ENCODE measurements at places on chromosomes 6 and 20. TPM values are rescaled to one million over a fixed set of nuclear protein-coding genes. Genes with fewer than 3 reads are reported as not detected.

- H3K27me3 ChIP-seq, result no peaks in the 10 kb centered on the region
- DNase-seq, result no peak
- H3K36me3 ChIP-seq, result no peaks in the 10 kb centered on the region
- H3K27ac ChIP-seq, result no peak overlapping the region
Observed at GRCh38 chr6:963456-963855, 270.5 kb upstream of the EXOC2 start.

DNA sequence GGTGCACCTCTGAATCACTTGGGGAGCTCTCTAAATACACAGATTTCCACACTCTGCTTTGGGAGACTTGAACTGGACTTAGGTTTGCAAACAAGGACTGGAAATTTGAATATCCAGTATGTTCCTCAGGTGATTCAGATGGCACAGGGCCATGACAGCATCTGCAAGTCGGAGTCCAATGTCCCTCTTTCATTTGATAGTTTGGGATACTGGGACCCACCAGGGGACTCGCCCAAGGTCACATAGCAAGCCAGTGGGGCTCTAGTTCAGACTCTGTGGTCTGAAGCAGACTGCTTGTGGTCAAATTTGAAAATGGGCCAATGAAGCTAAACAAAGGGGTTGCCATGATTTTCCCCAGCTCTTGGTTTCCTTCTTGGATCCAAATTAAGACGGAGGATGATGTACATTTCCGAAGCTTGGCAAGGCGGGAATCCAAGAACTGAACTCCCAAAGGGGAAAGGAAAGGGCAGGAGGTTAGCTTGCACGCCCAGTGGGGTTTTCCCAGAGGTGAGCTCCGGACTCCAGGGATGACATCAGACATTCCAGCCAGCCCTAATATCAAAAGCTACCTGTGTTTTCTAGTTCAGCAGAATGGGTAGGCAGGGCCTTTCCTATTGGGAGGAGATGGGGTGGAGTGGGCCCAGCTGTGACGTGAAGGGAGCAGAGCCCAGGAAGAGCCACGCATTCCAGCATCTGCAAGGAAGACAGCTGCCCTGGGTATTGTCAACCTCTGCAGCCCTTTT lies 3.4 kb upstream of the SYS1 start:
- peaks cover 64% of the 10 kb centered on the region for H3K4me1 ChIP-seq
- H3K4me3 ChIP-seq, result no peak overlapping the region

The HLA-DRA gene
- total RNA-seq, result 2,056 TPM

The MED20 gene
- total RNA-seq, result 12.6 TPM

The DTNBP1 gene
- total RNA-seq, result 25.9 TPM
